Stimulated activated CD4-positive, alpha-beta T cell treated with anti-CD3 and anti-CD28 coated beads, Interleukin-1b, Interleukin-23, amount 100 ng/mL, for 24 hours (primary cell): ENCODE measurements at places on chromosomes 7 and 10.

GRCh38 chr10:99548041-99548530 is 15.3 kb downstream of the NKX2-3 start:
- DNase-seq = no peak

- DNase-seq = no peak
These were observed 105.0 kb upstream of the CDK13 start for GRCh38 chr7:39845006-39845405.

DNA sequence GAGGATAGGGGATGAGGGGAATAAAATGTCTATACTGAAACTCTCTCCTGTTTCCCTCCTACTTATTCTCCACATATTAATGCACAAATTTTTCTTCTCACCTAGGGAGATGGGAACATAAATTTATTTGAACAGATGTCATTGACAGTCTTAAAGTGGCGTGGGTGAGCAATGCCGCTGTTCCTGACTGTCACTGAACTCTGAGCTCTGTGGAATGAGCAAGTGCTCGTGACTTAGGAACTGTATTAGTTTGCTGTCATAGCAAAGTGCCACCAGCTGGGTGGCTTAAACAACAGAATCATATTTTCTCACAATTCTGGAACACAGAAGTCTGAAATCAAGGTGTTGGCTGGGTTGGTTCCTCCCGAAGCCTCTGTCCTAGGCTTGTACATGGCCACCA is 29.1 kb downstream of the INPP5F start:
- no peak for DNase-seq

GRCh38 chr7:7242899-7243298 is 60.6 kb downstream of the C1GALT1 start:
- DNase-seq = no peak

GRCh38 chr7:138449580-138449979 is 10.5 kb upstream of the TRIM24 start:
- peak; percentile 19 for DNase-seq

DNA sequence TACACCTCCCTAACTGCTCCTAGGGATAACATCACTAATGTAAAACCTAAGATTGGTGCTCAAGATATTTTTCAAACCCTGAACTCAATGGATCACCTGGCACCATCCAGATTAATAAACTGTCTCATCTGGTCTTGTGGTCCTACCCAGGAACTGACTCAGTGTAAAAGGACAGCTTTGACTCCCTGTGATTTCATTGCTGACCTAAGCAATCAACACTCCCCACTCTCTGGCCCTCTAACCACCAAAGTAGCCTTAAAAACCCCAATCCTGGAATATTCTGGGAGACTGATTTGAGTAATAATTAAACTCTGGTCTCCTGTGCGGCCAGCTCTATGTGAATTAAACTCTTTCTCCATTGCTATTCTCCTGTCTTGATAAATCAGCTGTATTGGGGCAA is 6.2 kb upstream of the USP54 start:
- DNase-seq = no peak

DNA sequence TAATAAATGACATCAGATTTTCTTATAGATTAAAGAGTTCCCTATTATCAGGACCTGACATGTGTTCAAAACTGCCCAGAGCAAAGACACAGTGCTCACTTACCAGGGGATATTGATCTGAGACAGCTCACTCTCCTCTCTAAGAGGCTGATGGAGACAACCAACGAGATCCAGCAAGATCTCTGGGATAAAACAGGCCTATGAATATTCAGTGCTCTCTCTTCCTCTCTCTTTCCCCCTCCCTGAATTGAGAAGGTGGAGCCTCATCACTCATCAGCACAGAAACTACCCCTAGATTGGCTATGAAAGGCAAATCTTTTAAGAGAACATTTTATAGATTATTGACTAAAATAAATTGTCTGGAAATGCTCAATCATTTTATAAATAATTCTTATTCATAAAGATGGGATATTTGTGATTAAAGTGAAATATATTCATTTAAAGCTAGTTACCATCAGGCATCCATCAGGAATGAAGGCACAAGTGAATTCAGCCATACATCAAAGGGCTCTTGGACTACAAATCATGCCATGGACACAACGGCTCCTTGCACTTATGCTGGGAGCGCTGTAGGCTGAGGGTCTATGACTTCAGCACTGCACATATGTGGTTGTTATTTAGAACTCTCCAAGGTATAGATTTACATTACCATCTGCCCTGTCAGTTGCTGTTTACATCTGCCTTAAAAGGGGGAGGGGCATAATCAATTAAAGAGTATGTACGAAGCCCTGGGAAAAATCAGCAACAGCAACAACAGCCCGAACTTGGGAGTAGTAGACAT is 3.4 kb upstream of the PPP1R17 start:
- DNase-seq = no peak

DNA sequence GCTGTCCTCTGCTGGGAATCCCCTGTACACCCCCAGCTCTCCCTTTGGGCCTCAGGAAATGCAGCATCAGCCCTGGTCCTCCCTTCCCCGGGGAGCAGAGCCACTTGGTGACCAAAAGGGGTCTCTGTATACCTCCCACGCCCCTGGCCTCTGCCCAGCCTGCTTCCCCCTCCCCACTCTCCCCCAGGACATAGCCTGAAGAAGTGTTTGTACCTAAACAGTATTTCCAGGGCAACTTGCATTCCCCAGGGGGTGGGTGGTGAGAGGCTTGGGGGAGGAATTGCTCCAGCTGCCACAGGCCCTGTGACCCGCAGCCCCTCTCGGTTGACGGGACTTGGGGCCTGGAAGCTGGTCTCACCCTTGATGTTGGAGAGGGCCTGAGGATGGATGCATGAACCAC is 39.3 kb downstream of the TMEM270 start:
- DNase-seq = no peak

- no peak for DNase-seq
These were observed 201.9 kb downstream of the MYOF start for GRCh38 chr10:93280121-93280698.
